ENCODE measurements at places on chromosomes 6 and 20.

DNA sequence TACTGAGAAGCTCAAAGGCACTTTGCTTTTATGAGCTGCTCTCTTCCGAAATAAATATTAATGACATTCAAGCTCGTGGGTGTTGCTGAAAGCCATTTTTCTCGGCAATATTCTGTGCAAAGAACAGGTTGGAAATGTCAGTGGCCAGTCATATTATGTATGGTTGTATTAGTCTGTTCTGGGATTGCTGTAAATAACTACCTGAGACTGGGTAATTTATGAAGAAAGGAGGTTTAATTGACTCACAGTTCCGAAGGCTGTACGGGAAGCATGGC lies 32.1 kb downstream of the TUBB2B start:
- no peak for DNase-seq

GRCh38 chr6:144315226-144315980 lies 30.3 kb downstream of the UTRN start:
- no peak for DNase-seq

- no peak for DNase-seq
Measured at GRCh38 chr20:17935186-17935585, 33.4 kb downstream of the SNX5 start.

DNA sequence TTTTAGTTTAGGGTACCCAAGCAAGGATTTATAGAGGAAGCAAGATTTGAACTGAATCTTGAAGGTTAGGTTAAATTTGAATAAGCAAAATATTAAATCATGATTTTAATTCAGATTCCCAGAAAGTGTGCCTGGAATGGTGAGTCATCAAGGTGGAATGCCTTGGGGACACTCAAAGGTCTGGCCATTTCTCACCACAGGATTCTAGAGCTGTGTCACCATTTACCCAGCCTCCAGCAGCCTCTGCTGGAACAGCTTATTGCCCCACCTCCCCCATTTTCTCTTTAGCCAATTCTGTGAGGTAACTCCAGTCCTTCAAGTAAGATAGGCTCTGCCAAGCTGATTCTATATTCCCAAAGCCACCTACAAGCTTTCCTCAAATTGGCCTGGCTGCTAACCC lies 181.4 kb downstream of the SIM1 start:
- DNase-seq = no peak

GRCh38 chr6:14035071-14035847 lies 82.3 kb upstream of the CD83 start:
- DNase-seq = no peak

- no peak for DNase-seq
Measured at GRCh38 chr6:144443157-144443556, 158.0 kb downstream of the UTRN start.

DNA sequence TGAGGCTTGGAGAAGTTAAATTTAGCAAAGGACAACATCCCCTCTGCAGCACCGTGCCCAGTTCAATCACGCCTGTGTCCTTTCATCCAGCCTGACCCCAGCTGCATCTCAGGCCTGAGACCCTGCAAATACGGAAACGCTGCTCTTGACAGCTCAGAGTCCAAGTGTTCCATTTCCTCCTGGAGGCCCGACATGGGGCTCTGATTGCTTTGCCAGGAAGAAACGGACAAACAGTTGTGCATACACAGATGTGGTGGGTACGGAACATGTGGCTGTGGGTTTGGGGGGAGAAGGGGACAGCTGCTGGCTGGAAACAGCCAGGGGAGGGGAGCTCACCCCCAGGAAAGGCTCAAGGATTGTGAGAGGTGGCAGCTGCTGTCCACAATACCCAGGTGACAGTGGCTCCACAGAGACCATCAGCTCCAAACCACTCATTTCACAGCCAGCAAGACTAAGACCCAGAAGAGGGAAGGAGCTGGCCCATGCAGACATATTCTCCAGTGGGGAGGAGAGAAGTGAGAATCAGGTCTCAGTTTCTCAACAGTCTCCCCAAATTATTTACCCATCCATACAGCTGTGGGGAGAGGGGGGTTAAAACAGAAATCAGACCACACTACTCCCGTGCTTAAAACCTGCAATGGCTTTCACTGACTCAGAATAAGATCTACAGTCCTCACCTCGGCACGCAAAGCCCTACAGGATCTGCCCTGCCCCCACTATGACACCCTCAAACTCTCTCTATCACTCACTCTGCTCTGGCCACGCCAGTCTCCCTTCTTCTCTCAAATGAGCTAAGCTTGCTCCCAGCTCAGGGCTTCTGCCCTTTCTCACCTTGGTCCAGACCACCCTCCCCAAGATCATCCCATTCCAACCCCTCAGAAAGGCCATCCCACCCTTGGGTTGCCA lies 89.1 kb downstream of the PREX1 start:
- DNase-seq = no peak

- no peak for DNase-seq
Measured at GRCh38 chr6:149231778-149232177, 85.7 kb upstream of the TAB2 start.

DNA sequence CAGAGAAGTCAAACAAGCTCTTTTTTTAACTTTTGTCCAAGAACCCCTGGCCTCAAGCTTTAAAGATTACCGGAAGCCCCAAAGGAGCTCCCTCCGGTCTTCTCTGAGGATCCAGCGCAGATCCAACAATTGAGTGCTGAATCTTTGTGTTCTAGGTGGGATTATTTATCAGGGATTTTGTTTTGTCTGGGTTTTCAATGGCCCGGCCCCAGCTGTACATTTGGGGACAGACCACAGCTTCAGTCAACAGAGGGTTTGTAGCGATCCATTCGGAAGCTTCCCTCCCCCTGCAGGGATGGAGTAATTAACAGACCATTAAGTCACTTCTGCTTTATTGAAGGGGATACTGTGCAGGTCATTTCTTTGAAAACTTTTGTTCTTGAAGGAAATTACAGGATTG lies 7.8 kb downstream of the OLIG3 start:
- DNase-seq = no peak

DNA sequence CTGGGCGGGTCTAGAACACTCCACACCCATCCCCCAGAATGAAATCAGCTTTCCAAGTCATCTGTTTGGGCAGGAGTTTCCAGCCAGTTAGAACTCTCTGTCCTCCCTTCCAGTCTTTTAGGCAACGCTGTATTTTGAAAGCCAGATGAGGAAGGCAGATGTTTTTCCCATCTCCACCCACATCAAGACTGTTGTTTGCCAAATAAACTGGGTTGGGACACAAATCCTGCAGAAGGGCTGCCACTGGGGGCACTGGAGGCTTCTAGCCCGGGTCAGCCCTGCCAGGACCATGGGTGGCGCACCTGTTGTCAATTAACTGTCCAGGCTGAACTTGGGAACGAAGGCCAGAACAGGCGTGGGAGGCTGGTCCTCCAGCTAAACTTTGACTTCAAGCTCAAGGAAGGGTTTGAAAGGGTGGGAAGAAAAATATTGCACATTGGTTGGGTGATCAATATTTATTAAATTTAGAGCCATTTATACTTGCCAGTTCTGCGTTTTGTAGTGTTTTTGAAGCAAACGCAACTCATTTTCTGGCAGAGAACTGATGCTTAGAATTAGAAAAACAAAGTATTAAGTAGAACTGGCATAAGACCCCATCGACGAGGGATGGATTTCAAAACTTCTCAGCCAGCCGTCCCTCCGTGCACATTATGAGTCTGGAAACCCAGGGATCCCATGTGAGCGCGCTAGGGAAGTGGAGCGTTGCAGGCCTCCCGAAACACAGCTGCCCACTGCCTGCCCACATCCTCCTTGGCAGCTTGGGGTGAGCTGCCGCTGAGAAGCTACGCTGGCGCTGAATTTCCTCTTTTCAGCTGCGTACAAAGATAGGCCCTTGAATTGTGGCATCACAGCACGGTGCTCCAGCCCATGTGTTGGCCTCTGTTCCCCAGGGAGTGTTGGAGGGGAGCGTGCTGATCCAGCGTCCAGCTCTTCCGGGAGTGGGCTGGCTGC lies 297.4 kb downstream of the QKI start:
- DNase-seq = no peak

DNA sequence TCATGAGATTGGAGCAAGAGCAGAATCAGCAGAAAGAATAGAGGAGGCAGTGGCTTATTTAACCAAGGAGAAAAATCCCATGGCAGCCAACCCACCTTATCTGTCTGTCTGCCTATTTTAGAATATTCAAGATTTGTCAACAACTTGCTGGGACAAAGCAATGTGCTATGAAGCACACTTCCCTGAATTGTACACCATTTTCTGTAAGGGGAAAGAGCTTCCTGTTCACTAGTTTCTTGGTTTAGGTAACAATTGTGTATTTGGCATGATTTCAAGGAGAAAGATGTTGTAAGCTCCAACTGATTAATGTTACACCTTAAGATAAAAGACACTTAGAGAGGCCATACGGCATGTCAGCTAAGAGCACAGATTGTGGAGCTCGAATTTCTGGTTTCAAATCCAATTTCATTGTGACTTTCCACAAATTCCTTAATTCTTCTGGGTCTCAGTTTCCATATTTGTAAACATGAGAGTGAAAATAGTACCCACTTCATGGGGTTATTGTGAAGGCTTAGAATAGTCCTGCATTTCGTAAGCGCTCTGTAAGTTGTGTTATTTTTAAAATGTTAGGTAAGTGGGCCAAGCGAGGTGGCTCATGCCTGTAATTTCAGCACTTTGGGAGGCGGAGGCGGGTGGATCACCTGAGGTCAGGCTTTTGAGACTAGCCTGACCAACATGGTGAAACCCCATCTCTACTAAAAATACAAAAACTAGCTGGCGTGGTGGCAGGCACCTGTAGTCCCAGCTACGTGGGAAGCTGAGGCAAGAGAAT lies 4.8 kb upstream of the MUC22 start:
- no peak for DNase-seq

DNA sequence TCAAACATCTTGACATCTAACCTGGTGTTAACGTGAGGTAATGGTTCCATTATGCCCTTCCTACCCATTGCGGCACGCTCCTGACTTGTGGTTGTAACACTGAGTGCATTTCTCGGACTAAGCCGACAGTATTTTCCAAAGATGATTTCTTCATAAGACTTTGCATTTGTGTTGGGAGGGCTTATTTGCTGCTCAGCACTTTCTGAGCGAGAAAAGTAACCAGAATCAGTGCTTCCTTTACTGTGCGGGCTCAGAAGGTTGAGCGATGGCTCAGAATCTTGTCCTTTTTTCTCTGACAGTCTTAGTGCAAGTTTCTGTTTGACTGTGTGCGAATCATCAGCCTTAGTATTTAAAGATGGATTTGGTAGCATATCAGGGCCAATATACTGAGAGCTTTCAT lies 171.7 kb downstream of the HIVEP2 start:
- no peak for DNase-seq

DNA sequence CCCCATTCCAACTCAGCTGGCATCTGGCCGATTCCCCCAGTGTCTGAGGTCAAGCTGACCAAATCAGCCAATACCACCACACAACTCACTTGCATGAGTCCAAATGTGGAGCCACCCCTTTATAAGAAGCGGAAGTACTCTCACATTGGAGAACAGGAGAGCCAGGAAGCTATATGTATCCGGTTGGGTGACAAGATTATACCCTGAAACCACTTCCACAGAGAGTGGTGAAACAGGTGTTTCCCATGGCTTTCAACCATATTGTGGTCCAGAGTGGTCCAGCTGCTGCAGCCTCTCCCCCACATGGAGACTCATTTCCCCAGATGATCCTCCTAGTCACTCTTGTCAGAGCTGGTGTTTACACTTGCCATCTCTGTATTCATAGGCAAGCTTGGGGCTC lies 24.0 kb upstream of the SERINC1 start:
- no peak for DNase-seq

- no peak for DNase-seq
Measured at GRCh38 chr20:62795023-62795761, 1.1 kb upstream of the MRGBP start.

- no peak for DNase-seq
Measured at GRCh38 chr6:25851961-25852360, 20.1 kb upstream of the SLC17A1 start.

GRCh38 chr6:137938770-137939379 lies 71.8 kb downstream of the TNFAIP3 start:
- no peak for DNase-seq

Measured in cerebellar nuclear complex (tissue), 1 donor.